ENCODE measurements at places on chromosomes 5 and 9. TPM values are rescaled to one million over a fixed set of nuclear protein-coding genes. Genes with fewer than 3 reads are reported as not detected.
A peak's percentile ranks its signal among the peaks of the same experiment; 100 is the strongest.

GRCh38 chr9:129160712-129161533, 17.1 kb downstream of the IER5L start:
- no peak for DNase-seq

- no peak for DNase-seq
These were observed 8.4 kb upstream of the URM1 start for GRCh38 chr9:128362774-128363173.

Gene SCGB3A1
- 4.1 TPM for total RNA-seq

Gene ENHO
- 3.5 TPM for total RNA-seq

DNA sequence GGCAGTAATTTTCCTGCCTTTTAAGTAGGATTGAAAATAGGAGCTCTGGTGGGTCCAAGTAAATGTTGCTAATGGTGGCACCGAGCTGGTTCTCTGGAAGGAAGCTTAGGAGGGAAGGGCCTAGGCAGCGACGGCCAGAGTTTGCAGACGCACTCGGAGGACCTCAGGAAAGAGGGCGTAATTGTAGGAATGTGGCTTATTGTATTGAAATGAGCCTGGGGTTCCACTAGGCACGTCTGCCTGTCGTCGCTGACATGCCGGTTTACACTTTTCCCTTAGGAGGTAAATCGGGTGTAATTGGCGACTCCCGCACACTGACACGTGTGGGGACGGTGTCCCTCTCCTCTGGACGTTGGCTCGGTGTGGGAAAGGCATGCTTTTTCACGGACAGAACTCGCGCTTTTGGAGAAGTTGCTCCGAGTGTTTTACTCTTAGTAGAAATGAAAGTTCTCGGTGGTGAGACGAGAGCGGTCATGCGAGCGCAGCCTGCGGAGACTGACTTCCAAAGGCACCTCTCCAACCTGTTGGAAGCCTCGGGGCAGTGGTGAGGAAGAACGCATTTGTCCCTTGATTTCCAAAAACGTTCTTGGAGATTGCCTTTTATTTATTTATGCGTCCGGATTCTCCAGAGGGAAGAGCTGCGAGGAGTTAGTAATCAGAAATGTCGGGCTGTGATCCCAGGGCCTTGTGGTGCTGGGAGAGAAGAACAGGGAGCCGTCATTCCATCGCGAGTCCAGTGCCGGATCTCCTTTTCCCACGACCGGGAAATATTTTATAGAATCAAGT, 1.3 kb downstream of the NR4A3 start:
- no peak for DNase-seq

GRCh38 chr9:109894921-109895758, 115.1 kb downstream of the PALM2AKAP2 start:
- no peak for DNase-seq

GRCh38 chr9:93645149-93645889, 68.9 kb downstream of the PHF2 start:
- peak; percentile 41 for DNase-seq

DNA sequence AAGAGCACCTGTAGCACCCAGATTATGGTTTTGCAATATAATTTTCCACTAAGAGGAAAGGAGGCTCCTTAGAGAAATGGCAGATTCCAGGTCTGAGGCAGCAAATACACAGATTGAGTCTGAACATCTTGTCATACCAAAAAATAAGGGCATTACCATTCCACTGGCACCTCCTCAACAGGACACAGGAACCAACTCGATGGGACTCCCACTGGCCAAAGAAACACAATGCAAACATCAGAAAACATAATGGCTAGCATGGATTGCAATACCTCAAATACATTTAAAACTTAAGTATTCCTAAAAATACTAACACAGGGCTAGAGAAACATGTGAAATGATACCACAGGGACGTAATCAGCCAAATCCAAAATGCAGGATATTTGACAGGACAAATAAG, 12.4 kb upstream of the RANBP17 start:
- no peak for DNase-seq

DNA sequence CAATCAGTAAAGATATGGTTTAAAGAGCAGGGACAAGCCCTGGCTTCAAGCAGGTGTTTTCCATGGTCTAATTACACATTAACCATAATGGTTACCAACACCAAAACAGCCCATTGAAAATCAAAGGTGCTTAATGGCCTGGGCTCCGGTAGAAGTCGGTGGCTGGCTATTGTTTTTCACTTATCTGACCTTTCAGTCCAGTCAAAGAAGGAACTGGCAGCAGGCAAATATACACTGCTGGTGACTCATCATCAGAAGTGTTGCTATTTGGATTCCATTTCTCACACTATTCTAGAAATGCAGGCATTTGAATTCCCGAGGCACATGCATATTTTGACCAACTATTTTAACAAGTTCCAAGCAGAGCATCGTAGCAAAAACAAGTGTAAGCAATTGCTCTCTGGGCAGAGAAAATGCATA, 26.3 kb upstream of the GABRP start:
- DNase-seq, result no peak

Gene SGCD
- 5.7 TPM for total RNA-seq

DNA sequence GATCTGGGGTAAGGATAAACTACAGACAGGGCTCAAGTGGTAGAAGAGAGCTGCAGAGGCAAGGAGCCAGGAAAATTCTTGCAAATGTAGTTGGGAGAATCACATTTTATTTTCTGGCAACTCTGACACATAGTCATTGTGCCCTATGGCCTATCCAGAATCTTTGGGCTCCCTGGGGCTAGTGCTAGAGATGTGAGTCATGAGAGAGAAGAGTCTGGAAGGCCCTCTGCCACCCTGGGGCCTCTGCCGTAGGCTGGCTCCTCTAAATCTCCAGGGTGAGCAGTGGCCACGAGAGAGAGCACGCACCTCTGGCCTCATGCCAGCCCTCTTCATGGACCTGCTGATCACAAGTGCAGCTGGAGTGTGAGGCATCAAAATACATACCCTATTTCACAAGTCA, 74.3 kb upstream of the SSBP2 start:
- DNase-seq, result no peak

Gene GABRA6
- not detected for total RNA-seq

Gene GPX3
- 389 TPM for total RNA-seq

DNA sequence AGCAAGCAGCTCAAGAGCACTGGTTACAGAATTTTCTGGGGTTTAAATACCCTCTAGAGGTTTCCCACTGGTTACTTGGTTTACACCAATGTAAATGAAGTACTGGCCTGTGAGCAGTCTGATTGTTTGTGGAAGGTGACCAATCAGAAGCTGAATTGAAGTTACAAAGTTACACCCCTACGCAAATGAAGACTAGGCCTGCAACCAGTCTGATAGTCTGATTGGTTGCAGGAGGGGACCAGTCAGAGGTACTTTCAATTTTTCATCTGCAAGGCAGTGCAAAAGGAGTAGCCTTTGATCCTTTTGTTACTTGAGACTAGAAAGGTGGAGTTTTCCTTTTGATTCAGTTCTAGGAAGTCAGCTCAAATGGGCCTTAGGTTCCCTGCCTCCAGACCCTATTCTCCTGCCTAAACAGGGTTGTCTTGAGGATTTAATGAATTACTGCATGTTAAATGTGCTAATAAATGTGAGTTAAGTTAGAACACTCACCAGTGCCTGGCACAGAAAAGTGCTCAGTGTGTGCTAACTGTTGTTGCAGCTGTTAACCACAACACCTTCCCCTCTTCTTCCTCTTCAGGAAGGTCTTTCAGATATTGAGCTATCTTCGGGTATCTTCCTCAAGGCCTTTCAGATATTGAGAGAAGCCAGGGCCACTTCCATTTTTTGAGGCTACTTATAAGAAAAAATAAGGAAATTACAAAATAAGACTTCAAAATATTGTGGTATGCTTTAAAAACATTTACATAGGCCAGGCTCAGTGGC, 32.1 kb upstream of the CLINT1 start:
- no peak for DNase-seq

DNA sequence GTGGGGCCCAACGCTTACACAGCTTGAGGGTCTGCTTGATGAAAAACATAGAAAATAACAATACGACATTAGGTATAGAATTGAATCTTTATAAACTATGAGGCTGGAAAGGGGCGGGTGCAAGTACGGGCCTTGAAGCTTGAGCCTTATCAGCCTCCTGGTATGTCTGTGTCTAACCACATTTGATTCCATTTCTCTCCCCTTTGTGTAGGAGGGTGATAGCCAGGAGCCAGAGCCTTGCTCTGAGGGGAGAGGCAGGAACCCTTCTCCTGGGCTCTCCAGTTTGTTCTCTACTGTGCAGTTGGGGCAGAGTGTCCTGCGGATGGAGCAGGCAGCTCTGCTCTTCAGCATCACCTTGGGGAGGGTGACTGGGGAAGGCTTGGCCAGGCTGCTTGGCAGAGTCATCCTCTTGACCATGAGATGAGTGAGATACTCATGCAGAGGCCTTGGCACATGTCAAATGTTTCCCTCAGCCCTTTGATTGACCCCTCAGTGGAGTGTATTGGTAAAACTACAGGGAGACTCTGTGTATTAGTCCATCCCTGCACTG, 153.5 kb downstream of the SEMA6A start:
- no peak for DNase-seq

DNA sequence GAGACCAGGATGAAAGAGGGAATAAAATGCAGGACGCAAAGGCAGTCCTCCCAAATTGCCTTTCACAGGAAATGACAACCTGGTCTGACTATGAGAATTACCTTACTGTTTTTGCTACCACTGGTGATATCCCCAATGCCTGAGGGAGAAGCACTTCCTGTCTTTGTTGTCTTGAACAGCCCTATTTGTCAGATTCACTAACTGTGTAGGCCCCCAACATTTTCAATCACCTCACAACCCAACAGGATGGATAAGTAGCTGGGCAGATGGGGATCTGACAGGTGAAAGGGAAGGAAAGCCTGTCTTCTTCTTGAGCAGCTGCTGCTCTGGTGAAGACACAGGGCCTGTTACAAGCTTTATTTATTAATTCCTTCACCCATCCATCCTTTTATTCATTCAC, 9.7 kb downstream of the ESM1 start:
- no peak for DNase-seq

DNA sequence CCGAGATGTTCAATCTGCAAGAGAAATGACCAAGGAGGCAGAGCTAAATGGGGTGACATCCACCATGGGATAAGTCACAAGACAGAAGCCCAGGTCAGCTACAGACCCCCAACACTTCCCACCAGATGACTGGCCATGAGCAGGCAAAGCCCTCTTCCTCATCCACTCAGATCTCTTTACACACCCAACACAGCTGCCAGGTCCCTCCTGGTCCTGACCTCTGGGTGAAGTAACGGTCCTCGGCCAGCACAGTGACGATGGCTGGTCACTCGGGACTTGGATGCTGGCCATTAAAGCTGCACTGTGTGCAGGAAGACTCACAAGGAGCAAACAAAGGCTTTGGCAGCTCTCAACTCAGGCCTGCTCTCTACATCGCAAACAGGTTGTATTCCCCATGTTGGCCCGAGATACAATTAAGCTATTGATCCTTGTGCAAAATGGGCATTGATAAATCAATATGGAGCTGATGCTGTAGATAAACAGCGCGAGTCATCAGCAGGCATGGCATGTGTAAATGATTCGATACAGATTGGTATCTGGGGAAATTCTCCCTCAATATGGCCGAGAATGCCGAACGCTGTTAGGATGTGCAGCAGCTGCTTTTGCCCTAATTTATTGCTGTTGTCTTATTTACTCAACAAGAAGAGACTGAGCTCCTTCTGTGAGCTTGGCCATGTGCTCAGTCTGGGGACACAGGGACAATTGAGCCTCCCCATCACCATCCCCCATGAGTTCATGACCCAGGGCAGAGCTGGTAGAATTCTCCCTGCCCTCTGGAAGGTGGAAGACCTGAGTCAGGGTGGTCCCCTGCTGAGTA, 98.7 kb downstream of the C5orf15 start:
- DNase-seq, result no peak

DNA sequence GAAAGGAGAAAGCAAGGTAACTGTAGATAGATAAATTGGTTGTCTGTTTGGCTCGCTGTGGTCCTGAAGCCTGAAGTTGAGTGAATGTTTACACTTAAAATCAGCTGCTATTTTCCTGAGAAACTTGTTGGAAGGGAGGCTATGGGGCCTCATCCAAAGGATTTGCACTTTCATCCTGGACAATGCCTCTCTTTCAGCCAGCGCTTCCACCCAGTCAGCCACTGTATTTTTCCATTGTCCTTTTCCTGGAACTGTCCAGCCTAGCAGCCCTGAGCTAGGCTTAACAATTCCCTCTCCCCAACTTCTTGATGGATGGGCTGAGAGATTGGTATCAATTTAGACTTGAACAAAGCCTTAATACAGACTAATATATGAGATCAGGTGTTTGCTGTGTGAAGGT, 429.2 kb downstream of the DMAC1 start:
- DNase-seq, result no peak

DNA sequence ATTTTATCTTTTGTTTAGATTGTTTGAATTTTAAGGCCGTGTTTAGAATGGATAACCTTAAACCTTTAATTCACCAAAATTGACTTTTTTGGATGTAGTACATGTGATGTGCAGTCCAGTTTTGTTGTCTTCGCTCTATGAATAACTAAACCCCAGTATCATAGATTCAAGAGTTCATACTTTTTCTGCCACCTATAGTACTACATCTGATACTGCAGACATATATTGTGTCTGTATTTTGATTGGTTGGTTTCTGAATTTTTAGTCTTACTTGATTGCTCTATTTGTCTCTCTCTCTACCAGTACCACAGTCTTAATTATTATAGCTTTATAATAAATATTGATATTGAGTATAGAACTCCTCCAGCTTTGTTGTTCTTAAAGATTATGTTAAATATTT, 58.1 kb downstream of the PPIP5K2 start:
- DNase-seq, result no peak

DNA sequence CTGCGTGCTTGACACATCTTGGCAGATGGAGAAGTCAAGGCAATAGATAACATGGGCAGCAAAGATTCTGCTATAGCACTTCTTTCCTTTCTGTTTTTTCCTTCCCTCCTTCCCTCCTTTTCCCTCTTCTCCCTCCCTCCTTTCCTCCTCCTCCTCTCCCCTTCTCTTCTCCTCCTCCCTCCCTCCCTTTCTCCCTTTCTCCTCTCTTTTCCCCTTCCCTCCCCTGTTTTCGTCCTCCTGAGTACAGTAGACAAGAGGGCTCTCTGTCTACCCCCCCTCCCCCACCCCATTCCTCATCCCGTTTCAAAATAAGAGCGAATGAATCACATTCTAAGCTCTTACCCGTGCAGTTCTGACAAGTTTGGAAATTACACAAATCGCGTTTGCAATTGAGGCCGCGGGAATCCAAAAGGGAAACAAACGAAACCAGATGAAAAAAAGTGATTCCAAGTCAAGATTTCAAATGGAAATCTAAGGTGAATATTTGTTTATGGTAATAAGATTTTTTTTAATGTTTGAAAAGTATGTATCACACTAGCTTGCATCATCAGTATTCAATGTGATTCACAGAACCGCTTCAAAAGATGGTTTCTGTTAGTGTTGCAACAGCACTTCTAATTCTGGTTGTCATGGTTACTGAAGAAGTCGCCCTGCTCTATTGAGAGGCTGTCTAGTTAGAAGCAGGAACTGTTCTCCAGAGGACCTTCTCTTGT, 1.3 kb downstream of the NIM1K start:
- DNase-seq, result no peak

- no peak for DNase-seq
These were observed 225.9 kb upstream of the HAPLN1 start for GRCh38 chr5:83946516-83946915.

Gene FLT4
- total RNA-seq, result 1.8 TPM

- DNase-seq, result no peak
These were observed 158.2 kb upstream of the FST start for GRCh38 chr5:53322257-53322656.
